ENCODE measurements at places on chromosomes 7 and 10.

- DNase-seq, result no peak
These were observed 138.1 kb upstream of the ITGB1 start for GRCh38 chr10:33095867-33096815.

GRCh38 chr7:88395715-88396114 is 89.0 kb upstream of the STEAP4 start:
- DNase-seq, result peak; percentile 1

DNA sequence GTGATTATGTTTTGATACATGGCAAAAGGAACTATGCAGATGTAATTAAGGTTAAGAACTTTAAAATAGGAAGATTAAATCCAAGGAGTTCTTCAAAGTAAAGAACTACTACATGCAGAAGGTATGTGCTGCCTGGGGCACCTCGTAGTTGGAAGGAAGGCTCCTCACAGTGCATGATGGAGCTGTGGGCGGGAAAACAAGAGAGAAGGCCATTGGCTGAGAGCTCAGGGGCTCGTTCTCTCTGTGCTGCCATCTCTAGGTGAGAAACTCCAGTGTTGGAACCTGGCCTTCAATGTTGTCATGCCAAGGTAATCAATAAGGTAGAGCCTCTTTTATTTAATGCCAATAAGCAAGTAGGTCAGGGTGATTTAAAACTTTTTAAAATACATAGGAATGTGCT is 391.4 kb upstream of the ETV1 start:
- no peak for DNase-seq

DNA sequence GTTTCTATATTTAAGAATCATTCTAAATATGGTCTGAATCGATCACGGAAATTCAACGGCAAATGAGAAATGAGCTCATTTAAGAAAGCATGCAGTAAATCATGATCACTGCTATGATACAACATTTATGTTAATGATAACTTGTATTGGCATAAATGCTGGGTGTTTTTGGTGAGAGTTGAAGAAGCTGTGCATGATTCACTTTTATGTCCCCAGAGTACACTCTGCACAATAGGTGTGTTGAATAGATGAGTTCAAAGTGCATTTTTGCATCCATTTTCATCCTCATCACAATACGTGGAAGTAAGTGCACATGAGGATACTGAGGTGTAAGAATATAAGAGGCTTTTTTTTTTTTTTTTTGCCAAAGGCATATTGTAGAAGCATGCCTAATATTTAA is 169.3 kb downstream of the PPP1R17 start:
- no peak for DNase-seq

DNA sequence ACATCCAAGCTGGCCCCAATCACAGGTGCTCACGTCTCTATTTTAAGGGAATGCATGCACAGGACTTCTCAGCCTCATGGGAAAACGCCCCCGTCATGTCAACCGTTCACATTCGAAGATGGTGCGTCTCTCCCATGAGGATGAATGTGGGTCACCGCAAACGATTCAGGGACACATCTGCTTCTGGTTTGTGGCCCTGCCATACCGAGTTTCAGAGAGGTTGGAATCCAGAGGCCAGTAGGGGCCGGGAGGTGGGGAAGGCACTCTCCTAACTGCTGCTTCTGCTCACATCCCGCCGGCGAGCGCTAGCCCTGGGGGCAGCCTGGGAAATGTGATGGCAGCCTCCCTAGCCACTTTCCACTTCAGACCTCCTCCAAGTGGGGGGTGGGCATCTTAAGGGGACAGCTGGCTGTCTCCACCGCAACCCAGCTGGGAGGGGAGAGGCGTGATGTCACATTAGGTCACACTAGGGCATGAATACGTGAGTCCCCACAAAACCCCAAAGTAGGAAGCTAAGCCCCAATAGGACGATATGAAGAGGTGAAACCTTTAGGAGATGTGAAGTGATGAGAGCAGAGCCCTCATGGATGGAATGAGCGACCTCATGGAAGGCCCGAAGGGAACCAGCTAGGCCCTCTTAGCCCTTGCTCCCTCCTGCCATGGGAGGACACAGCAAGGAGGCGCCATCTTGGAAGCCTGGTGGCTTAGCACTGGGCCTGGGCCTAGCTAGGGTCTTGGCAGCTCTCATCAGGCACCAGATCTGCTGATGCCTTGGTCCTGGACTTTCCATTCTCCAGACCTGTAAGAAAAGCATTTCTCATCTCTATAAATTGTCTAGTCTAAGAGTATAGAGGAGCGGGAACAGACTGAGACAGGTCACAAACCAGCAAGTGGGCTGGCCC is 107.8 kb downstream of the TCERG1L start:
- DNase-seq, result no peak

DNA sequence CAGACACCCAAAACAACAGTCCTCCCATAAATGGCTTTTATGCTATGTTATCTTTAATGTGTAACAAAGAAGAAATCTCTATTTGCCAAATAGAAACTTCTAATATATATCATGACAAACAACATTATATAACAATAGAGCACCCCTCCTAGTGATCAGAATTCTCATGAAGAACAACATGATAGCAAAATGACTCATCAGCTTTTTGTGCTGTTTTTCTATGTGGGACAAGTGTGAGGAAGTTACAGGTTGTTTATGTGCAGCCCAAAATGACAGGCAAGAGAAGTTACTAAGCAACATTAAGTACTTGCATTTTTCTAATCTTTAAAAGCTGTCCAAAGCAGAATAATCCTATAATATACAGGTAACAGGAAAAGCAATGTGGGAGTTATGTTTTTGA is 7.7 kb downstream of the DGKB start:
- no peak for DNase-seq

GRCh38 chr7:132187869-132188789 is 388.1 kb downstream of the PLXNA4 start:
- DNase-seq, result no peak

DNA sequence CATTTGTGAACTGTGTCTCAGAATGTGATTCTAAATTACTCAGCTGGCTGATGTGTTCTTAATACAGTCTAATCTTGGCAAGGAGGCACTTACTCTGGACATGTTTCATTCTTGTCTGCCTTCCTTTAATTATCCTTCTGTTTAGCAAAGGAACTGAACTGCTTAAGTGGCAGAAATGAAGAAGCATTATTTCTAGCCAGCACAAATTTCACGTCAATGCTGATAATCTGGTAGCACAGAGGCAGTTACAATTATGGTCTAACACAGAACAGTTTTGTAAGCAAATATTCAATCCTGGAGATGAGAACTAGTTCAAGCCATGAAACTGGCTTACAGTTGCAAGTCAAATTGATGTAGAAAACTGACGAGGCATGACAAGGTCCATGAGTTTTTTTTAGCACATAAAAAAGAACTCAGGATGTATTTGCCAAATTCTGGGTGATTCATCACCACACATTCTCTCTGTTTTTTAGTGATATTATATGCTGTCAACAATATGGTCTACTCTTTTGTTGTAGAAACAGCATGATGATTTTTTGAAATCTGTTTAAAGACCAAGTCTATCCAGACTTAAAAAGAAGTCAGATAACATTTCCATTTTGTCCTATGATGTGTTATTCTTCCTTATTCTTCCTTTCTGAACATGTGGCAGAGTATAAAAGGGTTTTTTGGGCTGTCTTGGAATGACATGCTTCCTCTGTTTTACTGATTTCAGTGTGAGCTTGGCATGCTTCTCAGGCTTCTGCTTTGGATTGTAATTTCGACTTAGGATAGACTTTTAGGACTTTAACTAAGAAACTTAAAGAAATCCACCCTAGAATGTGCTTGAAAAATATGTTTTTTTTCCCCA is 154.8 kb downstream of the DNAJB9 start:
- DNase-seq, result no peak

- no peak for DNase-seq
These were observed 179.6 kb downstream of the ZMYND11 start for GRCh38 chr10:314871-315270.
